AG04450 (cell line): ENCODE measurements at places on chromosomes 11 and 22.

GRCh38 chr11:79129702-79130101 lies 311.1 kb downstream of the TENM4 start:
- no peak for DNase-seq

- DNase-seq = no peak
Measured at GRCh38 chr11:41320653-41321052, 138.8 kb downstream of the LRRC4C start.

DNA sequence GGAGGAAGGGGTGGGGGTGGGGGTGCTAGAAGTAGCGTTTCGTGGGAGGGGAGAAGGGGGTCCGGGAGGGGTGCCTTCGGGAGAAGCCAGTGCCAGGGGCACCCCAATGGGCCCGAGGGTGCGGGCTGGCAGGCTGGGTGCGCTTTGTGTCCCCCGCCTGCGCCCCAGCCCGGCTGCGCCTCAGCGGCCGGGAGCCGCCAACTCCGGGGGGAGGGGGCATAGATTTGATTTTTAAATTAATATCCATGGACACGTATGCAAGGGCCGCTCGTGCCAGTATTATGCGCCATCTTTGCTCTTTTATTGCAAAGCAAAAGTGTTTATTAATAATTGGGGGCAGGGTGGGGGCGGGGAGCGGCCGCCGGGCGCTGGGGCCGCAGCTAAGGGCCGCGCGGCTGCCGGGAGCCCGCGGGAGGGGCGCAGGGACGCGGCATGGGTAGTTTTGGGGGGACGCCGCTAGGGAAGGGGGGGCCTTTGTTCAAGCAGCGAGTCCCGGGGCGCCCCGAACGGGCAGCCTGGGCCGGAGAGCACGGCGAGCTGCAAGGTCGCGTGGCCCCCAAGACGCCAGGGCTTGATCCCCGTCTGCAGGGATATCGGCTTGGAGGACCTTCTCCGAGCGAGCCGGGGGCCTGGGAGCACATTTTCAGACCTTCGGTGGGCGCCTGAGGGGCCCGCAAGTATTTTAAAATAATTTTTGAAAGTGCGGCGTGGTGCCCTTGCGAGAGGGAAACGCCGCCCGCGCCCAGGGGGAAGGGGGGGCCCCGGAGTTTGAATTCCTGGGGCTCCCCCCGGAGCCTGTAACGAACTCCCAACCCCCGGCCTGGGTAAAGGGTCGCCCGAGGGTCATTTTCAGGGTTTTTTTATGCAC lies 959 bp downstream of the CCND1 start:
- no peak for DNase-seq

DNA sequence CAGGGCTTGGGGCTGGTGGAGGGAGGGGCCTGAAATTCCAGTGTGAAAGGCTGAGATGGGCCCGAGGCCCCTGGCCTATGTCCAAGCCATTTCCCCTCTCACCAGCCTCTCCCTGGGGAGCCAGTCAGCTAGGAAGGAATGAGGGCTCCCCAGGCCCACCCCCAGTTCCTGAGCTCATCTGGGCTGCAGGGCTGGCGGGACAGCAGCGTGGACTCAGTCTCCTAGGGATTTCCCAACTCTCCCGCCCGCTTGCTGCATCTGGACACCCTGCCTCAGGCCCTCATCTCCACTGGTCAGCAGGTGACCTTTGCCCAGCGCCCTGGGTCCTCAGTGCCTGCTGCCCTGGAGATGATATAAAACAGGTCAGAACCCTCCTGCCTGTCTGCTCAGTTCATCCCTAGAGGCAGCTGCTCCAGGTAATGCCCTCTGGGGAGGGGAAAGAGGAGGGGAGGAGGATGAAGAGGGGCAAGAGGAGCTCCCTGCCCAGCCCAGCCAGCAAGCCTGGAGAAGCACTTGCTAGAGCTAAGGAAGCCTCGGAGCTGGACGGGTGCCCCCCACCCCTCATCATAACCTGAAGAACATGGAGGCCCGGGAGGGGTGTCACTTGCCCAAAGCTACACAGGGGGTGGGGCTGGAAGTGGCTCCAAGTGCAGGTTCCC lies at the start of gene APOC3:
TSS of gene APOC3 (plus strand) at position 383 of the 659 bp plus-strand sequence. CDS start 676 bp downstream, outside the sequence.
- no peak for DNase-seq

DNA sequence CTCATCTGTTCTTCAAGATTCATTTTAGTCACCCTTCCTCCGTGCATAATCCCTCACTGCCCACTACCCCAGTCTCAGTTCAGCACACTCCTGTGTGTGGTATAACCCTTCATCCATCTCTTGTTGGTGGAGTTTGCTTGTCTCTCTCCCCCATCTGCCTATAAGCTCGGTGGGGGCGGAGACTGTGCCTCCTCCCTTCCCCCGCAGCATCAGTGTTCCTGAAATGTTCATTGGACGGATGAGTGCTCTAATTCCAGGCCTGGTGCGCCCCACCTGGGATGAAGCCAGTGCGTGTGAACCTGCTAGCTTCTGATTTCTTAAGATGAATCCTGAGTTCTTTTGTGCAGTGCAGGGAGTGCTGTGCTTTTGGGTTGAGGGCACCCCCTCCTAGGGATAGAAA lies 100.0 kb downstream of the GRIK4 start:
- DNase-seq = no peak

- no peak for DNase-seq
Measured at GRCh38 chr11:2305140-2305778, 3.4 kb downstream of the TSPAN32 start.

DNA sequence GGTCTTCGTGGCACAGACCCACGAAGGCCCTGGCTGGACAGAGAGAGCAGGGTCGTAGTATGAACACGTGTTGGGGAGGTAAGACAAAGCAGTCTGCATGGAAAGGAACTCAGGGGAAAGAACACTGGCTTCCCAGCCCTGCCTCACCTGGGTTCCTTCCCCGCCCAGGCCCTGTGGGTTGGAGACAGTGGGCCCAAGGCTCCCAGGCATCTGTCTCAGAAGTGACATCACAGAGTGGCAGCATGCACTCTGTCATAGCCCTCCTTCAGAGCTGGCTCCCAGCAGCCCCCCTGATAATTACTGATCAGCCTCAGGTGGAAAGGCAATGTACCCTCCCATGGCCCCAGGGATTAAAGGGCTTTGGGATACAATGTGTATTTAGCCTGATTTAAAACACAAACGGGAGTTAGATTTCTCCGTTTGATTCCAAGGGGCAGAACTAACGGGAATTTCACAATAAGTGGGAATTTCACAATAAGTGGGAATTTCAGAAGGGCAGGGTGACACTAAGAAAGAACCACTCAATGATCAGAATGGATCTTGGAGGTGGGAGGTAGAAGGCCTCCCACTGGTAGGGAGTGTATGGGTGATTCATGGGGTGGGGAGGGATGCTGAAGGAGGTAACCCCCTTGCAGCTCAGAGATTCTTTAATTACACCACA lies 65.1 kb downstream of the SLC22A12 start:
- no peak for DNase-seq

GRCh38 chr22:26259510-26259909 lies 90.2 kb downstream of the SEZ6L start:
- no peak for DNase-seq

GRCh38 chr11:68550485-68550817 lies 89.9 kb downstream of the PPP6R3 start:
- DNase-seq = no peak

DNA sequence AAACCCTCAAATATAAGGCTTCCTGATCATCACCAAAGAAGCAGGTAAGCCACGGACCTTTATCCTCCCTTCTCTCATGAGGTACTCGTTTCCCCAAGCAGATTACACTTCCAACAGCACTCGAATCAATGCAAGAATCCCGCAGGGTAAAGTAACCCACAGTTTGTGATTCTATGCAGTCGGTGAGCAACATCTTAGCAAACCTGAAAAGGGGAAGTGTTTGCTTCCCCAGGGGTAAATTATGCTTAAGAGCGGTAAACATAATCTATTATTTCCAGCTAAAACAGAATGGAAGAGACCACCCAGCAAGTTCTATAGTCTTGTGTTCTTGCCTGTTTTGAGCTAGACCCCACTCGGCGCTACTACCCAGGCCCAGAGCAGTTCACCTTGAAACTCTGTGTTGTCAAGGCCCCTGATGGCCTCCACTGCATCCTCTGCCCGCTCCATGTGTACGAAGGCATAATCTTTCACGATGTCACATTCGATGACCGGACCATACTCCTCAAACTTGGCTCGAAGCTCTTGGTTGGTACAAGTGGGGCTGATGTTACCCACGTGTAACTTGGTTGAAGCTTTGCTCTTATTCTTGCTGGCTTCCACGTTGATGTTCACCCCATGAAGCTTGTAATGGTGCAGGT lies 1.3 kb downstream of the RBM4B start:
- DNase-seq = no peak

- no peak for DNase-seq
Measured at GRCh38 chr11:120578596-120579154, 67.1 kb downstream of the GRIK4 start.

DNA sequence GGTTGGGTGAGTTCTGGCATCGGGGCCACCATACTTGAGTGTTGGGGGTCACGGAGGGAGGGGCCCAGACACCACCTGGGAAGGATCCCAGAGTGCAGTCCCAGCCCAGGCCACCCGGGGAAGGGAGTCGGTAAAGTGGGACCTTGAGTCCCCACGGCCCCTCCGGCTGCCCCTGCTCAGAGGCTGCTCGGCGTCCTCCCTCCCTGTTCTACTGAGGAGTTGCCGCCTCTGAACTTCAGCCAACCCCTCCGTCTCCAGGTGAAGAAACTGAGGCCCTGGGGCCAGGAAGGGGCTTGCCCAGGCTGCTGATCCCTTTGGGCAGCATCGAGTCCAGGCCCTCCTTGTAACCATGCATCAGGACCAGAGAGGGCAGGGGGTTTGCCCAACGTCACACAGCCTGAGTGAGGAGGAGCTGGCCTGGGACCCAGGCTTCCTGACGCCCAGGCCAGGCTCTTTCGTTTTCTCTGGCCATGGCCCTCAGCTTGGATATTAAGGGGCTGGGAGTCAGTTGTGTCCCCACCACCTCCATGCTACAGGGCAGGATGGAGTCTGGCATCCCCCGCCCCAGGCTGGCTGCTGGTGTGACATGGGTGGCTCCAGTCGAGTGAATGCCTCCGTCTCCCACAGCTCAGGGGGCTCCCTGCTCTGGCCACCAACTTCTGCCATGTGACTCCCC lies 1.3 kb downstream of the PARVG start:
- DNase-seq = no peak

DNA sequence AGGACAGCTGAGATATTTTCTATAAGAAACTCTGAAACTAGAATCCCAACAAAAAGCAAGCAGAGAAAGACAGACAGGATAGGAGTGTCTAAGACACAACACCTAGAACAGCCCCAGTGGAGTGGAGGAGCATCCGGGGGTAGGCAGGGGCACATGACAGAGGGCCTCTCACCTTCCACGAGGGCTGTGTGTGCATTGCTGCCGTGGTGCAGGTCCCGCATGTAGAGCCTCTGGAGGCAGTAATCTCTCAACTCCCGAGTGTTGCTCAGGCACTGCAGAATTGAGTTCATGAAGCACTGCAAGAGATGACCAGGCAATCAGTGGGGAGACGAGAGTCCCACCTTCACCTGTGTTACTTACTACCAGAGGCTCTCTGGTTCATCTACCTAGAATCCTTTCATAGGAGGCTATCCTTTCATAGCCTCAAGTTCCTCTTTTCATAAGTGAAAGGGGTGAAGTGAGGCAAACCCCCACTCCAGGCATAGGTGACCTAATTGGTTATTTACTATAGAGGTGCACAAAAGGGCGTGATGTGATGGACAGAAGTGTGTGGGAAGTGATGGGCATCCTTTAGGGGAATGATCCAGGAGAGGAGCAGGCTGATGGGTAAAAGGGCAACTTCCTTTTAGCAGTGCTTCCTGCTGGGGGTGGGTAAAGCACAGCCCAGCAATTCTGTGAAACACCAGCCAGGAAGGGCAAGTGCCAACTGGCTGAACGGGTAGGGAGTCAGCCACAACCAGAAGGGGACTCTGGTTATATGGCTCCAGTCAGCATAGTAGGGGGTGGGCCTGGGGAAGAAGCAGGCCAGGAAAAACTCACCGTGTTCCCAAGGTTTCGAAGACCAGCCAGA lies 13.1 kb upstream of the MFRP start:
- DNase-seq = no peak

DNA sequence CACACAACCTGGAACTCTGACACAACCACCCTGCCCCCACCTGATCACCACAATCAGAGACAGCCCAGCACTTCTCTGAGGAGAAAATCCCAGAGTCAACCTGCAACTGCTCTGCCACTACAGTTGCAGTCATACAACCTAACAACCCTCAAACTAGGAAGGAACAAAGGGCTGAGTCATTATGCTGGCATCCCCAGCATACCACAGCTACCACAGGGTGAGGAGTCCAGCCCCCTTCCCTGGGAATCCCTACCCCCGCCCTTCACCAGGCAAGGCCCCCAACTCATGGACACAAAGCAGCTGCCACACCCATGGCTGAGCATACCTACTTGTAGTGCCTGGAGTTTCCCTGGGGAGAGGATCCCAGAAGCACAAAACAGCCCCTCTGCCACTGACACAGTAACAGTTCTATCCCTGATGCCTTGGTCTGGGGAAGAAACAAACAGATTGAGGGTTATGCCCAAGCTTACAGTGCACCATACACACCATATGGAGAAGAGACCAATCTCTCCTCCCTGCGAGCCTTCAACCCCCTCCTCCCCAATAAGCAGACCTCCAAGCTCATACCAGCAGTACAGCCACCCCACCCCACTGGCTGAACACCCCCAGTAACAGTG lies 68.5 kb upstream of the C11orf58 start:
- DNase-seq = no peak

DNA sequence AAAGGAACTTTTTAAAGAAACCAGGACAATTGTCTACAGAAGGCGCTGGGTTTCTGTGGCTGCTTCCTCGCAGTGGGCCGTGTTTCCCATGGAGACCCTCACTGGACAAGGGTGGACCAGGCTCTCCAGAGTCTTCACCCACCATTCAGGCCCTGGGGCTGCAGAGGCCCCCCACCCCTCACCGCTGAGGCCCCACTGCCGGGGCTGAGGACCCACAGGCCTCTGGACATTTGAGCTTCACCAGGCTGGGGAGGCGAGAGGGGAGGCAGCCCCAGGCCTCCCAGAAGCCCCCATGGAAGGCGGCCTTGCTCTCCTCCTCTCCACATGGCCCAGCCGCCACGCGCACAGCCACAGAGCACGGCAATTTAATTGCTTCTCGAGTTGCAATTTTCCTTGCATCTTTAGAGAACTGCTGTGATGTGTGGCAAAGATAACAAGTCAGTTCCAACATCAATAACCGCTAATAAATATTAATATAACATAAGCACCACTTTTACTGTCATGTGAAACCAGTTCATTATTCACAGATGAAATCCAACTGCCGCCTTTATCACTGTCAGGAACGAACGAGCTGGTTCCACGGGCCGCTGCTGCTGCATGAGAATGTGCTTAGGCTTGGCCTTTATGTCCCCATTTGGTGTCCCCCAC lies 81.0 kb downstream of the PHF21B start:
- DNase-seq = no peak

- no peak for DNase-seq
Measured at GRCh38 chr11:11537372-11537771, 84.4 kb downstream of the GALNT18 start.

GRCh38 chr11:14075118-14076078 lies 112.9 kb downstream of the SPON1 start:
- DNase-seq = no peak

GRCh38 chr11:115930886-115931547 lies 426.8 kb upstream of the CADM1 start:
- DNase-seq = no peak
